ENCODE measurements at places on chromosomes 16 and 17.

DNA sequence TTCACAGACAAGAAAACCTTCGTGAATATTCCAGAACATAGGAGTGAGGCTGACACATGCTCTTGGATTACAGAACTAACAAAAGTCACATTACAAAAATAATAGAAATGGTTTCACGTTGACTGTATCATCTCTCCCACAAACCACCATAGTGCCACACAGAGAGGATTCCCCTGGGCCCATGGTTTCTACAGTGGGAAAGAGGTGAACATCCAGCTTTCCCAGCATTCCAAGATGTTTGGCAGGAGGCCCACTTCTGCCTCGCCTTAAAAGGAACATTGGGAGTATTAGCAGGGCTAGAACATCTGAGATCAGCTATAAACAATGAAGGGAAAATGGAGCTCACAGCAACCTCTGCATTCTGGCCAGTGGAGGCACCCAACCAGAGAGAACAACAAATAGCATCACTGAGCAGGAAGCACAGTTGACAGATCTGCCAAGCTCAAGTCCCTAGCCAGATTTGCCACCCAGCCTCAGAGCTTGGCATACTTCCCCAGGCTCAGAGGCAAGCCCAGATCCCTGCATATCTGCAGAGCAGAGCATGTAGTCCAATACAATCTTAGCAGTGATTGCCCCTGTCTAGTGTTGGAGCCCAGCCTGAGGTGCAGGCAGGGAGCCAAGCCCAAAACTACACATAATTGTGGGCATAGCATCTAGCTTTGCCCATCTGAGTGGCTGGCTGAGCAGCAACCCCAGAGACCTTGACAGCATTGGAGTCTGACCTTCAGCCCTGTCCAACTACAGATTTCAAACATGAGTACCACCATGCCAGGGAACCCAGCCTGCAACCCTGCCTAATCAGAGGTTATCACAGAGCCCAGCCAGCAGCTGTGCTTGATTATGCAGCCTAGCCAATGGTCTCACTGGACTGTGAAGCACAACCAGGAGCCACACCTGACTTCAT is 260.4 kb downstream of the CEP112 start:
- no peak for DNase-seq
- no peaks in the 10 kb centered on the region for H3K36me3 ChIP-seq
- no peaks in the 10 kb centered on the region for H3K4me1 ChIP-seq
- H3K27ac ChIP-seq, result no peak overlapping the region
- H3K27me3 ChIP-seq, result no peaks in the 10 kb centered on the region
- H3K4me3 ChIP-seq, result no peak overlapping the region

DNA sequence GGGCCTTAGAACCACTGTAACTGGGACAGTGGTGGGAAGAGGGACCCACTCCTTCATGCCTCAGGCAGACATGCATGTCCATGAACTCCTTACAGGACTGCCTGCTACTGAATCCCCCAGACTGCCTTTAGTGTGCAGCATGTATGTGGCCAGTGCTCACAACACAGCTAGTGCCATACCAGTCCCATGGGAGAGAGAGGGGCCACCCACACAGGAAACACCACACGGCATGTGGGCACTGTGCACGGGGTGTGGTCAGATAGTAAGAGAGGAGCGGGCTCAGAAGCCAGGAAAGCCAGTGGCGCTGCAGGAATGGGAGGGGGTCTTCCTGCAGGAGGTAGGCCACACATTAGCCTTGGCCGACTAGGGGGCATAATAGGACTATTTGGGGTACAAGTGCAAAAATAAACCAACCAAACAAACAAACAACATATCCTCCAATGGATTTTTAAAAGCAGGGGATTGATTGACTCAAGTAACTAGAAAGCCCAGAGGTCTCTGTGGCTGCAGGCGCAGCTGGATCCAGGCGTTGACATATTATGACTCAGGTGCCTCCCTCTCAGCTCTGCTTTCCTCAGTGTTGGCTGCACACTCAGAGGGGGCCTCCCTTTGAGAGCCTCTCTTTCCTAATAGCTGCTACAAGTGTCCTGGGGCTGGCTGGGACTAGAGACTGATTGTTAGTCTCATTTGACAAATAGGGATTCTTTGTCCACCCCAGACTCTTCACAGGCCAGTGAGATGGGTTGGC is 104.4 kb downstream of the AMFR start:
- no peak overlapping the region for H3K27ac ChIP-seq
- no peaks in the 10 kb centered on the region for H3K36me3 ChIP-seq
- DNase-seq, result no peak
- H3K27me3 ChIP-seq, result peaks cover 11% of the 10 kb centered on the region

GRCh38 chr16:668519-669171 is 713 bp downstream of the RHOT2 start:
- H3K36me3 ChIP-seq, result peaks cover 11% of the 10 kb centered on the region
- DNase-seq, result no peak
- no peaks in the 10 kb centered on the region for H3K27me3 ChIP-seq
- peaks cover 4% of the 10 kb centered on the region for H3K4me1 ChIP-seq
- no peak overlapping the region for H3K27ac ChIP-seq

GRCh38 chr17:2151358-2152033 is 96.6 kb downstream of the HIC1 start:
- H3K36me3 ChIP-seq, result peaks cover 31% of the 10 kb centered on the region
- H3K27ac ChIP-seq, result no peak overlapping the region
- H3K4me1 ChIP-seq, result peaks cover 18% of the 10 kb centered on the region
- no peak for DNase-seq

DNA sequence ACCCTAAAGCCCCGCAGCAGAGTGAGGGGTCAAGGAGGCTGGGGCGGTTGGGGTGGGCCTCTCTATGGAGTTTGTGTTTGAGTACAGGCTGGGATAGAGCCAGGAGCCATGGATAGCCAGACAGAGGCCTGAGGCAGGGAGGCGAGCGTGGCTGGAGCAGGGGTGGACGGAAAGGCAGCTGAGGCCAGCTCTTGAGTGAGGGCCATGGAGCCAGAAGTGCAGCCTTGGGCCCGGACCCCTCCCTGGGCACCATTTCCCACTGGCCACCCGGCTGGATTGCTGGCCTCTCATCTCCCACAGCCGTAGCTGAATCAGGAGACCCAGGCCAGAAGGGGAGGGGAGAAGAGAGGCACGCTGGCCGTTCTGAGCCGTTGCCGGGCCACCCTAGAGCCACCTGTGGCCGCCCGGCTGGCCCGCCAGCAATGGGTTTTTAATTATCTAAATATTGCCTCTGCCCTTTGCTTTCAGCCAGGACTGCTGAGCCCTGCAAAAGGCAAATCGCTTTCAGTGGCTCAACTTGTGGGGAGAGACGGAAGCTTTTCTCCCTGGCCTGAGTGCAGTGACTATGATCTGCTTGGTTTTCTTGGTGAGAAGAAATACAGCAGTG is 75.2 kb upstream of the GSE1 start:
- DNase-seq, result no peak
- no peaks in the 10 kb centered on the region for H3K4me1 ChIP-seq
- H3K36me3 ChIP-seq, result no peaks in the 10 kb centered on the region
- no peaks in the 10 kb centered on the region for H3K27me3 ChIP-seq
- H3K27ac ChIP-seq, result no peak overlapping the region

- no peak for DNase-seq
- peak overlapping the region; percentile 20 for H3K27ac ChIP-seq
- peaks cover 3% of the 10 kb centered on the region for H3K36me3 ChIP-seq
- no peaks in the 10 kb centered on the region for H3K27me3 ChIP-seq
- H3K4me1 ChIP-seq, result peaks cover 29% of the 10 kb centered on the region
Measured at GRCh38 chr16:78796221-78796866, 696.9 kb downstream of the WWOX start.

- no peak overlapping the region for H3K27ac ChIP-seq
- H3K27me3 ChIP-seq, result no peaks in the 10 kb centered on the region
- DNase-seq, result no peak
- H3K36me3 ChIP-seq, result no peaks in the 10 kb centered on the region
Measured at GRCh38 chr17:78239489-78239931, 8.1 kb downstream of the TMEM235 start.

All from activated T-helper 1 cell treated with anti-CD3 and anti-CD28 coated beads, Interleukin-12 subunit alpha, Interleukin-12 subunit beta, Interleukin-2, Interleukin-4 antibody, amounts not matched to agents 30 ng/mL and 10 ng/mL and 1 ng/mL, durations not matched to agents 14 hours and 24 hours and 36 hours (primary cell).